Activated naive CD8-positive, alpha-beta T cell treated with anti-CD3 and anti-CD28 coated beads for 36 hours (primary cell): ENCODE measurements at places on chromosomes 4 and X.

DNA sequence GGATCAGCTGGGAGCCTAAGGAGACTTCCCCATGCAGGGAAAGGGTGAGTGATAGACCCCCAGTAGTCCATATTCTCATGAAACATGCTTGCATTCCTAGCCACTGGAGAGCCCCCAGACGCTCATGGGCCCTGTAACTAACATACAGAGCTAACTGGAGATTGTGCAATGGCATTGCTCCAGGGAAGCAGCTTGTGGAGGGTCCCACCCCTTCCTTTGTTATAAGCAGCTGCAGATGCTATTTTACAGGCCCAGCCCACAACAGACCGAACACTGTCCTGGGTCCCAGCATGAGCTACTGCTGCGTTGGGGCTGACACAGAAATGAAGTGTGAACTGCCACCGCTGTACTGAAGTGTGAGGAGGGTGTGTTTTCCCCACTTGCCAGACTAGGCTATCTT, 1465.7 kb upstream of the DIAPH2 start:
- no peaks in the 10 kb centered on the region for H3K27me3 ChIP-seq
- H3K4me1 ChIP-seq: no peaks in the 10 kb centered on the region
- H3K27ac ChIP-seq: no peak overlapping the region
- H3K36me3 ChIP-seq: no peaks in the 10 kb centered on the region
- H3K4me3 ChIP-seq: no peak overlapping the region

- no peak for DNase-seq
- H3K27ac ChIP-seq: no peak overlapping the region
- no peaks in the 10 kb centered on the region for H3K27me3 ChIP-seq
- H3K36me3 ChIP-seq: no peaks in the 10 kb centered on the region
- H3K4me1 ChIP-seq: no peaks in the 10 kb centered on the region
Observed at GRCh38 chr4:10608501-10609219, 75.9 kb downstream of the CLNK start.

GRCh38 chr4:1809754-1810502, 16.8 kb downstream of the FGFR3 start:
- no peaks in the 10 kb centered on the region for H3K4me1 ChIP-seq
- peak; percentile 79 for DNase-seq
- no peaks in the 10 kb centered on the region for H3K36me3 ChIP-seq

DNA sequence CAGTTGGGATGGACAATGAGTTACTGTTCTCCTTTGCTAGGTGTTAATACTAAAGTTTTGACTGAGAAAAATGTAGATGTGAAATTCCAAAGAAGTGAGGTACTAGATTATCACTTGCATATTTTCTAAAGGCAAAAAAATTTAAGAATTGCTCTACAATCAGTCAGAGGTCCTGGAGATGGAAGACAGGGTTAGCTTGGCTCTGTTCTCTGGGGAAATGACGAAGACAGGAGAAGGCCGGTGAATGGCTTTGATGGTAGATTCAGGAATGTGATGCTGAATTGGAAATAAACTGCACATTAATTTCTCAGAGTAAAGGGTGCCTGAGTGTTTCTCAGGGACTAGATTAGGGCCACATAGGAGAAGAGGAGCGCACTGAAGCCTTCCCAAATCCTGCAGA, 214.0 kb upstream of the LEF1 start:
- peaks cover 6% of the 10 kb centered on the region for H3K27me3 ChIP-seq
- no peak overlapping the region for H3K4me3 ChIP-seq
- no peak for DNase-seq
- no peaks in the 10 kb centered on the region for H3K36me3 ChIP-seq
- H3K27ac ChIP-seq: no peak overlapping the region

DNA sequence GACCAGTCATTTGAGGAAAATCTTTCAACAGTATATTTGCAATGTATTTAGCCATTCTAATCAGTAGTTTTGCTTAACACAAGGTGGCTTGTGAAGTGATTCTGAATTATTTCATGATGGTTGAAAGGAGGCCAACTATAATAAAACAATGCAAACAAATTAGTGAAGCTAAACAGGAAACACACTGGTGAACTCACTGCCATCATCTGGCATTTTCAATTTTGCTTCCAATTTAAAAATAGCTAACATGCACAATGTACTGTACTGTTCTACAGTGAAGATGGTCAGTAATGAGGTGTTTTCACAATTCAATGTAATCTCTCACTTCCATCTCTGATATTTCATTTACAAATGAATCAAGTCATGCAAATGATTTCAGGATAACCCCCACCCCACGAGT, 31.1 kb downstream of the PGRMC2 start:
- no peak for DNase-seq
- H3K4me1 ChIP-seq: no peaks in the 10 kb centered on the region
- H3K4me3 ChIP-seq: no peak overlapping the region
- peaks cover 8% of the 10 kb centered on the region for H3K27me3 ChIP-seq
- H3K27ac ChIP-seq: no peak overlapping the region
- no peaks in the 10 kb centered on the region for H3K36me3 ChIP-seq

- peaks cover 3% of the 10 kb centered on the region for H3K36me3 ChIP-seq
- H3K27me3 ChIP-seq: no peaks in the 10 kb centered on the region
- DNase-seq: no peak
- no peaks in the 10 kb centered on the region for H3K4me1 ChIP-seq
Observed at GRCh38 chr4:76326515-76326914, 20.0 kb downstream of the STBD1 start.

- peaks cover 17% of the 10 kb centered on the region for H3K27me3 ChIP-seq
- DNase-seq: no peak
- no peaks in the 10 kb centered on the region for H3K4me1 ChIP-seq
- no peak overlapping the region for H3K27ac ChIP-seq
- H3K4me3 ChIP-seq: no peak overlapping the region
Observed at GRCh38 chr4:5930876-5931275, 38.0 kb upstream of the CRMP1 start.

DNA sequence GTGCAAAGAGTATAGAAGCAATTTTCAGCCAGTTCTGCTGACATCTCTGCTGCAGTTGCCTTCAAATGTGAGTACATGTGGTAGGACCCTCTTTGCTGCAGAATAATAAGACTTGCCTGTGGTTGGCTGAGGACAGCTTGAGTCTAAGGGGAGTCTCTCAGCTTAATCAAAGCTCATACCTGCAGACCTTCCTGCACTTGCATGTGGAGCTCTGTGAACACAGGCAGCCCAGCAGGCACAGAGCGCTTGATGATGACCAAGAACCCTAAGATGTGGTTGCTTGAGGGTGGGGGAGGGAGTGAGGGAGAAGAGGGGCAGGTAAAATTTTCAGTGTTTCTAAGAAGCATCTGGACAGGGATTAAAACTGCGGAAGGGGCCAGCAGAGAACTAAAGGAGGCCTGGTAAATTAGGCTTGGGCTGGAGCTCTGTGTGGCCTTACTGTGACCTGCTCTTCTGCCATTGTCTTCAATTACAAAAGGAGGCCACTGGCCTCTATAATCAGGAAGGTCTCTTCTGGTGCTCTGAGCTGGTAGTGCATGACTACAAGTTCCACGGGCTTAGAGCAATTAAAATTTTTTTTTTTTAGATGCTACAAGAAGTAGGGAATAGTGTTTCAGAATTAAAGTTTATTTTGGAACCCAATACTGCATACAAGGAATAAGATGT, 59.9 kb upstream of the CHRNA9 start:
- peaks cover 39% of the 10 kb centered on the region for H3K4me1 ChIP-seq
- peak overlapping the region; percentile 34 for H3K27ac ChIP-seq
- no peak for DNase-seq
- no peaks in the 10 kb centered on the region for H3K36me3 ChIP-seq
- H3K27me3 ChIP-seq: no peaks in the 10 kb centered on the region

GRCh38 chr4:40176602-40177001, 20.2 kb upstream of the RHOH start:
- no peaks in the 10 kb centered on the region for H3K36me3 ChIP-seq
- no peak overlapping the region for H3K27ac ChIP-seq
- H3K4me1 ChIP-seq: peaks cover 30% of the 10 kb centered on the region
- H3K27me3 ChIP-seq: no peaks in the 10 kb centered on the region
- no peak for DNase-seq

- H3K27ac ChIP-seq: no peak overlapping the region
- DNase-seq: no peak
- no peaks in the 10 kb centered on the region for H3K4me1 ChIP-seq
- H3K4me3 ChIP-seq: no peak overlapping the region
- H3K36me3 ChIP-seq: no peaks in the 10 kb centered on the region
Observed at GRCh38 chr4:185793716-185794115, 18.3 kb downstream of the SORBS2 start.

GRCh38 chr4:54498661-54499111, 159.1 kb upstream of the KIT start:
- H3K4me1 ChIP-seq: no peaks in the 10 kb centered on the region
- no peak overlapping the region for H3K4me3 ChIP-seq
- no peaks in the 10 kb centered on the region for H3K36me3 ChIP-seq
- no peak for DNase-seq

DNA sequence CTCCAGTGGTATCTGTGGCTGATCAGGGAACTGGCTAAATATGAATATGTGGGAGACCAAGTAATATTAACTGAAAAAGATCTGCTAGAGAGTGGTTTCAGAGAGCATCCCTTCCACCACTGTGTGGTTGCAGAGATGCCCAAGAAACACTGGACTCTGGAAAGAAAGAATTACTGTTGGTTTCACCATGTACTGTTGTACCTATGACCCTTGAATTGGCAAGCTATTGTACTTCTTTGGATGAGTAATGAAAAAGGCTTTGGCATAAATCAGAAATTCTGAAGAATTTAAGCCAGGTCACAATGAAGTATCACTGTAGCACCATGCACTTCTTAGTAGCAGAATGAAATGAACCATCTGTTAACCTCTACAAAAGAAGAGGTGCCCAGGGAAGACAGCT, 134.4 kb upstream of the INTU start:
- DNase-seq: no peak
- no peaks in the 10 kb centered on the region for H3K4me1 ChIP-seq
- no peaks in the 10 kb centered on the region for H3K27me3 ChIP-seq

DNA sequence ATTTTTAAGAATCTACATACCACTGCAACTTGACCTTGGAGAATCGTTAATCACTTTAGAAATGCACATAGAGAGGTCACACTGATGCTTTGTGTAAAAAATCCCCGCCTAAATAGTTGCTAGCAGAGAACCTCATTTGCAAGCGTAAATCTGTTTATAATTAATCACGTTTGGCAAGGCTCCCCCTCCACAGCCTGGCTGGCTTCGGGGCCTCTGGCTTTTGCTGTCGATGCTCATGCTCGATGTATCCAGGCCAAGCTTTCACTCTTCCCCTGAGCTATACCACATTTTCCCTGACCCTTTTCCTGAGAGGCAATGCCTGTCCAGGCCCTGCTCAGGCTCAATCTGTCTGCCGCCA, 23.4 kb downstream of the CYTL1 start:
- no peak overlapping the region for H3K4me3 ChIP-seq
- H3K4me1 ChIP-seq: peaks cover 4% of the 10 kb centered on the region
- H3K36me3 ChIP-seq: no peaks in the 10 kb centered on the region
- H3K27me3 ChIP-seq: peaks cover 25% of the 10 kb centered on the region

DNA sequence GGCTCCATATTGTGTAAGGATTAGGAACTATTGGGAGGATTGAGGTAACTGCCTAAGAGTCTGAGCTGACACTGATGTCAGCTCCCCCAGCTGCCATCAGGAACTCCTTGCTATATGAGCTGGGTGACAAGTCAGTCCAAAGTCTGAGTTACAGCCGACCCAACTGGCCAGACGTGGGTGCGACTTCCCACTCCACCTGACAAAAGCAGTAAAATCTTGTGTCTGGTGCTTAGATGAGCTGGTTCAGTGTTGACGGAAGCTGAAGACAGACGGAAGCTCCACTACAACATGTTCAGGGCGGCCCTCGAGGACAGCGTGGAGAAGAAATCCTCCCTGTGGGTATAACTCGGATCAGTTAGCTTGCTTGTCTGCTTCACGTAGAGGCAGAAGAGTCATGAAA, 22.8 kb upstream of the NAT8L start:
- no peak overlapping the region for H3K4me3 ChIP-seq
- H3K27ac ChIP-seq: no peak overlapping the region
- no peaks in the 10 kb centered on the region for H3K4me1 ChIP-seq
- DNase-seq: no peak
- H3K36me3 ChIP-seq: no peaks in the 10 kb centered on the region

- H3K36me3 ChIP-seq: no peaks in the 10 kb centered on the region
- H3K27me3 ChIP-seq: no peaks in the 10 kb centered on the region
- H3K4me3 ChIP-seq: no peak overlapping the region
- H3K27ac ChIP-seq: no peak overlapping the region
Observed at GRCh38 chrX:38986586-38986985, 185.3 kb downstream of the MID1IP1 start.

DNA sequence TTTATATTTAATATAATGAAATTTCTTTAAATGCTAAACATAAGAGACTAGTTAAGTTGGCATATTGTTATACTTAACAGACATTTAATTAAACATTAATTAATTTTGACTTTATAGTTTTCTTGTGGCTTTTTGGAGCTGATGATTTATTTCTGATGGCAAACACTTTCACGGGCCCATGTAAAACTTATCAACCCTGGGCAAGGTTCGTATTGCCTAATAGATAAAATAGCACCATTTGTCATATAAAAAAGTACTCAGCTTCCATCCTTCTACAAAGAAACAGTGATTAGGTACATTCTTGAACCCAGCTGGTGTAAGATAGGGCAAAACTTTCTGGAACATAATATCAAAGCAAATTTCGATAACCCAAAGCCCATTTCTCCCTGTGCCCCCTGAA, 63.2 kb downstream of the PAK3 start:
- peaks cover 3% of the 10 kb centered on the region for H3K27me3 ChIP-seq
- no peak overlapping the region for H3K27ac ChIP-seq

- peaks cover 3% of the 10 kb centered on the region for H3K27me3 ChIP-seq
- no peak for DNase-seq
- H3K36me3 ChIP-seq: no peaks in the 10 kb centered on the region
- H3K4me3 ChIP-seq: no peak overlapping the region
- no peaks in the 10 kb centered on the region for H3K4me1 ChIP-seq
- H3K27ac ChIP-seq: no peak overlapping the region
Observed at GRCh38 chr4:156191044-156191781, 237.5 kb upstream of the CTSO start.

GRCh38 chr4:15688051-15688450, 6.4 kb downstream of the FAM200B start:
- no peak overlapping the region for H3K4me3 ChIP-seq
- H3K27me3 ChIP-seq: no peaks in the 10 kb centered on the region
- peaks cover 20% of the 10 kb centered on the region for H3K36me3 ChIP-seq
- no peak overlapping the region for H3K27ac ChIP-seq

DNA sequence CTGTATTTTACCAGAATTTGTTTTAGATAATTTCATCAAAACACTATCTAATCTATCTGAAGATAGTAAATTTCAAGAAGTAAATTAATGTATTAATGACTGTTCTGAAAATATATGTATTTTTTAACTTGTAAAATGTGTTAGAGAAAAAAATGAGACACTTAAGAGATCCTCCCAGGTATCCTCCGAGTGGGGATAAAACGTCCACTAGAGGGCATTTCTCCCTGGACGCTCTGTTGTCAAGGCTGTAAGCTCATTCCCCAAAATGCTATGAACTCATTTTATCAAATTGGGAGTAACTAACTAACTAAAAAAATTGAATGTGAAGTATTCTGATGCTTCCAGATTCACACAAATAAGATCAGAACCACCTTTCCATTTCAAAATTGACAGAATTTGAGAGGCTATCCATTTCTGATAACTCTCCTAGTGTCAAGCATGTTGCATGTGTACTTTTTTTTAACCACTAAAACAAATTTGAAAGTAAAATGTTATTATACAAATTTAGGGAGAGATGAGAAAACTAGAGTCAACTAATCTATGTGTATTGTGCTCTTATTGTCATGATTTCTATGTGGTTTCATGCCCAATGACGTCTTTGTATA, 337.3 kb upstream of the HS3ST1 start:
- H3K27me3 ChIP-seq: peaks cover 20% of the 10 kb centered on the region
- no peak overlapping the region for H3K27ac ChIP-seq
- DNase-seq: peak; percentile 1
- H3K4me1 ChIP-seq: no peaks in the 10 kb centered on the region
- no peaks in the 10 kb centered on the region for H3K36me3 ChIP-seq
